ENCODE measurements at places on chromosomes 6 and 20.
A peak's percentile ranks its signal among the peaks of the same experiment; 100 is the strongest.

- DNase-seq = no peak
Observed at GRCh38 chr20:5513975-5514516, 197.3 kb upstream of the PROKR2 start.

DNA sequence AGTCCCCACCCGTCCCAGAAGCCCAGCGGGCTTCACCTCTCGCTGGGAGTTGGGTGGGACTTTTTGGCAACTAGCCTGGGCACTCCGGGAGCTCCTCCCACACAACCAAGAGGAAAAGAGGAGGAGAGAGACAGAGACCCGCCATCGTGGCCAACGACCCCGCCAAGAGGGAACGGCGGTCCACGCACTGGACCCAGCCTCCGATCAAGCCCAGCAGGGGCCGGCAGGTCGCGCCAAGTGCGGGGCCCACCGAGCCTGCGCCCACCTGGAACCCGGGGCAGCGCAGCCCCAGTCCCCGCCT, 3.0 kb upstream of the TMEM14C start:
- DNase-seq = no peak

DNA sequence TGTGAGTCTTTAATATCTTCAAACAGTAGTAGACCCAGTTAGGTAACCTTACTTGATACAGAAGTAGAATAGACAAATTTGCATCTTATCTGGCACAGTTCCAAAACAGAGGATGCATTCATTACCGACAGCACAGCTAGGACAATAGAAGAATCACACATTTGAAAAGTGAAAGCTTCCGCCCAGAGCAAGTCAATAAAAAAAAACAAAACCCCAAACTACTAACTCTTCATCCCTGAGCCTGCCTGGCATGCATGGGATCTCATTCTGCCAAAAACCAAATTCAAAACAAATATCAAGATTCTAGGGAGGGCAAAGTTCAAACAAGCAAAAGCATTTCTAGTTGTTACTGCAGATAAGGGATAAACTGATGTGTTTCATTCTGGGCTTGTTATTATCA, 235.4 kb downstream of the BTBD9 start:
- DNase-seq = no peak

- DNase-seq = no peak
Observed at GRCh38 chr20:39152126-39152525, 190.0 kb downstream of the DHX35 start.

DNA sequence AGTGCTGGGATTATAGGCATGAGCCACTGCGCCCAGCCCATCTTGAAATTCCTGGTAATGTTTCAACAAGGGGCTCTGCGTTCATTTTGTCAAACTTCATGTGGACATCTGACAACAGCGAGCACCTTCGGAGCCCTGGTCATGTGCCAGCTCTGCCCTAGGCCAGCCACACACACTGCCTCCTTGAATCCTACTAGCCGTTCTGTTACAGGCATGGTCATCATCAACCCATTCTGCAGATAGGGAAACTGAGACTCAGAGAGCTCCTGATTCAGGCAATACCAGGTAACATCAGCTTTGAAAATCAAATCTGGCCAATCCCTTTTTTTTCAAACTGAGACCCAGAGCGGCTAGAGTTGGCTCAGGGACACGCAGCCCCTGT, 41.3 kb downstream of the RBM38 start:
- no peak for DNase-seq

GRCh38 chr6:4916954-4917561, 86.8 kb downstream of the RPP40 start:
- no peak for DNase-seq

DNA sequence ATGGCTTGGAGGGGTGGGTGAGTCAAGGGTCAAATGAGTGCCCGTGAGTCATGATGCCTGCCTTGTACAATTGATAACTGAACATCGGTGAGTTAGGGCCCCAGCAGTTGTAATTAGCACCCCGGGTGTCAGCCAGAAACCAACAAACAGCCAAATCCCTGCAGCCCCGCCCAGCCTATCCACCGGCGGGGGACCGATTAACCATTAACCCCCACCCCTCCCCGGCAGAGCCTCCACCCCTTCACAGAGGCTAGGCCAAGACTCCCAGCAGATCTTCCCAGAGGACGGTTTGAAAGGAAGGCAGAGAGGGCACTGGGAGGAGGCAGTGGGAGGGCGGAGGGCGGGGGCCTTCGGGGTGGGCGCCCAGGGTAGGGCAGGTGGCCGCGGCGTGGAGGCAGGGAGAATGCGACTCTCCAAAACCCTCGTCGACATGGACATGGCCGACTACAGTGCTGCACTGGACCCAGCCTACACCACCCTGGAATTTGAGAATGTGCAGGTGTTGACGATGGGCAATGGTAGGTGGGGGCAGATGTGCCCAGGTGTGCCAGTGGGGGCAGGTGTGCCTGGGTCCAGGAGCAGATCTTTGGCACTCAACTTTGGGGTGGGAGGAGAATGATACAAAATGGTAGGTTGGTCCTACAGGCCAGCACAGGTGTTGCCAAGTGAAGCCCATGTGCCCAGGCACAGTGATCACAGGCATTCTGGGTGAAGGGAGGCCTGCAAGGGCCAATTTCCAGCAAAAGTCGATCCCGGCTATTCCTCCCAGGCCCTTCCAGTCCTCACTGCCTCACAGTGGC, 45.7 kb downstream of the HNF4A start:
- DNase-seq = no peak

GRCh38 chr20:18984238-18985200, 170.9 kb downstream of the SCP2D1 start:
- peak; percentile 15 for DNase-seq

DNA sequence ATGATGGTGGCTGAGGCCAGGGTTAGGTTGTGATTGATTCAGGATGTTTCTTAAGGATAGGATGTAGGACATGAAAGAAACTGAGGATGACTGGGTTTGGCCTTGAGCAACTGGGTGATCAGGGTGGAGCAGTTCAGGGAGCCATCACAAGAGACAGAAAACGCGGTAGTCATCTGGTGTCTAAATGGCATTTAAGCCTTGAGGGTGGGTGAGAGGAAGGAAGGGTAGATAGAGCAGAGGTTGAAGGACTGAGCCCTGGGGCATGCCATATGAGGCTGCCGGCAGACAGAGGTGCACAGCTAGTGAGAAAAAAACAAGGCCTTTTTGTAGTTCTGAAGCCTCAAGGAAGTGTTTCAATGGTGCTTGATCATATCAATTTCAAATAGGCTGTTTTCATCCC, 1.9 kb downstream of the POU5F1 start:
- DNase-seq = no peak

DNA sequence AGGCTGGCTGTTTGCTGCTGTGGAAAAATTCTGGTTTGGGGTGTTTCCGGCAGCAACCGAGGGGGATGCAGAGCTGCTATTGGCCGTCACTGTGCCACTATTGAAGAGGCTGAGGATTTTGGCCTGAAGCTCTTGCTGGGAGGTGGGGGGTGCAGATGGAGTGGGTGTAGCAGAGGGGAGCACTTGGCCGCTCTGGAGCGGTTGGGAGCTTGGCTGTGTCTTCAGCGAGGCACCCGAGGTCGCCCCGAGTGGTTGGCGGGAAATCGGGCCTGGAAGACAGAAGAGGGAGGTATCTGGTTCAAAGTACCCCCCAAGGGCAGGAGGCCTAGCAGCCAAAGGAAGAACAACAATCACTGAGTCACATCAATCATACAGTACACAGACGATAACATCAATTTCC, 27.1 kb downstream of the NCOA5 start:
- DNase-seq = no peak

DNA sequence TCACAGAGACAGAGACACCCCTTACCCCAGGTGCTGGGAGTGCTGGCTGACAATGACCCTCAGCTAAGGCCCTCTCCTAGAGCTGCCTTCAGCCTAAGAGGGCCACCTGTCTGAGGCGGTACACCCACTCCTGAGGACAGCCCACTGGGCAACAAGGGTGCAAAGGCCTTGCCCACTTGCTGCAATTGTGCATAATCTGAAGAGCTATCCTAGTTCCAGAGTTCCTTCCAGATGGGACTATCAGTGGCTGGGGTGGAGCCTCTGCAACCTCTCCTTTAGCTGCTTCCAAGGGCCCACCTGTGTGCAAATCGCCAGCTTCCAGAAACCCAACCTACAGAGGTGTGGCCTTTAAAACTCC, 87.5 kb downstream of the PREX1 start:
- DNase-seq = no peak

DNA sequence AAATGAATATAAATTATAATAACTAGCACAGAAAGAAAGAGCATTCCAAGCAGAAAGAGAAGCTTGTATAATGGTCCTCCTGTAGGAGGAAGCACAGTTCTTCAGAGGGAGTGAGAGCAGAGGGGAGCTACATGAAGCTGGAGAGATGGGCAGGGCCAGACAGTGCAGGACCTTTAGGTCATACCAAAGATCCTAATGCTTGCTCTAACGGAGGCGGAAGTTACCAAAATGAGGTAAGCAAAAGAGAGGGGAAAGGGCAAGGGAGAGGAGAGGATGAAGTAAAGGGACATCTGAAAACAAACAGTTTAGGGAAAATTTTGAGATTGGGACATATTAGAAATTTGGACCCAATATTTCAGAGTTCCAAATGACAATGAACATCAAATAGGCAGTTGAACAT, 50.2 kb downstream of the HBS1L start:
- no peak for DNase-seq

DNA sequence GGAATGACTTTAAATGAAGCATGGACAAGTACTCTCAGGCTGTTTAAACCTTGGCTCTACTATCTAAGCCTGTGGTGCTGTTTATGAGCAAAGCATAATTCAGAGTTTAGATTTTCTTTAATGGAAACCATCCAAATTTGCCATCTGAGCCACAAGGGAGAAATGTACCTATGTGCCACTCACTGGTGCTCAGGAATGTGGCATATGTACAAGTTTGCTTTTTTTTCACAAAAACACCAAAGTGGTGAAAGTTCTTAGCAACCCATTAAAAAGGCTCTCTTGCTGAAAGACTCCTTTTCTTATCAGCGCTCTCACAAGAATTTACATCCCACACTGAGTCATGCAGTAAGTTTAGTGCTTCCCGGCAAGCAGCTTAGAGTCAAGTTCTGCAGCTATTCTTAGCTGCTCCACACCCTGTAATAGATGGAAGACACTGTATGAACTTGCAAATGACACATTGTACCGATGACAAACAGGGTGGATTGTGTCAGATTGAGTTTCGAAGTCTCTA, 57.3 kb upstream of the MLIP start:
- no peak for DNase-seq

DNA sequence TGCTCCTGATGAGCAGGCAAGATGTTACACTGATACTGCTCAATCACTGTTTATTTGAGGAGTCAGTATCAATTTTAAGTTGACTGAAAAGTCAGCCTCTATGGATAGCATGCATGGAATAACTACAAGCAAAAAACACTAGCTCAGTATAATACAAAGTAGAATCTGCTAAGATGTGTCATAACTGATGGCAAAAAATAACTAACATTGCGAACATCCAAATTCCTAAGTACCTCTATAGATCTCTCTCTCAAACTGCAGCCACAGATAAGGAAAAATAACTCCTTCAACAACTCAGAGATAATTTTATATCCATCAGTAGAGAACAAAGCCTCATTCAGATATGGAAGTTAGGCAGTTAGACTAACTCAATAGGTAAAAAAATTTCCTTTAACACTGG, 16.3 kb downstream of the HDAC2 start:
- no peak for DNase-seq

DNA sequence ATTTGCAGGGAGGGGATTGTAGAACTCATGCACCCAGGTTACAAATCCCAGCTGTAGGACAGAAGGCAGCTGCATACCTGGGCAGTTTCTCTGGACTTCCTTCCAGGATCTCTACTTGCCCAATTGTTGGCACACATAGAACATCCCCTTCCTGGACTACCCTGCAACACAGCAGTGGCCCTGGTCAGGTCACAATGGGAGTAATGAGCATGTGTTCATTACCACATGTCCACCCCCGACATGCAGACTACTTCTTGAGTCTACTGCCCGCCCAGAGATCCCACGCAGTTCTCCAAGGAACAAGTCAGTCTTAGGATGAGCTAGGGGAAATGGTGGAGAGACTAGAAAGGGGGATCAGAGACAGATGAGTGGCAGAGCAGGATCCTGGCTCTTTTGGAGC, 5.1 kb downstream of the PEX6 start:
- no peak for DNase-seq

- DNase-seq = no peak
Observed at GRCh38 chr6:106114492-106114891, 28.4 kb downstream of the PRDM1 start.
